ENCODE measurements at places on chromosomes 1 and 21.

DNA sequence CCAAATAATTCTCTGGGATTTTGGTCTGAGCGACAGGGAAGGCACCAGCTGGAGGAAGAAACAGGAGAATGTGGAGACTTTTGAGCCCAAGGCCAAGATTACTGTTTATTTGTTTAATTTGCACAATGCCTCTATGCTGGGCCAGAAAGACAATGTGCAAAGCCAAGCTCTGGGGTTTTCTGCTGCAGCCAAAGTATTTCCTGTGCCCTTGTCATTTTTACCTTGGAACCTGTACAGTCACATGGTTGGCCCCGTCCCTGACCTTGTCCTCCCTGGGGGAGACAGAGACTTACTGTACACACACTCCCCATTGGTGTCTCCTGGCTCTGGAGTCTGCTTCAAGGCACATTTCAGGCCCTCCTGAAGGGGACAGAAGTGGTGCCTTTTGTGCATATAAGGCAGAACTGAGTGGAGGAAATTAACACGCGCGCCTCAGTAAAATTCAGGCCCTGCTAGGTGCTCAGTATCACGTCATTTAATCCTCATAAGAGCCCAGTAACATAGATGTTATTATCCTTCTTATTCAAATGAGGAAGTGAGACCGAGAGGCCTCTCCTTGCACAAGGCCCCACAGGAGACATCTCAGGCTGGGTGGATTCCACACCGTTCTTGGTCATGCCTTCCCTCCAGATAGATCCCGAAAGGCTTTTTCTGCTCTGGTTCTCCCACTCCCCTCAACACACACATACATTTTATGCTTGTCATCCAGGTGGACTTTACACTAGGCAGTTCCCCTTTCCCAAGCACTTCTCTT is 21.1 kb downstream of the C1orf115 start:
- DNase-seq, result no peak

DNA sequence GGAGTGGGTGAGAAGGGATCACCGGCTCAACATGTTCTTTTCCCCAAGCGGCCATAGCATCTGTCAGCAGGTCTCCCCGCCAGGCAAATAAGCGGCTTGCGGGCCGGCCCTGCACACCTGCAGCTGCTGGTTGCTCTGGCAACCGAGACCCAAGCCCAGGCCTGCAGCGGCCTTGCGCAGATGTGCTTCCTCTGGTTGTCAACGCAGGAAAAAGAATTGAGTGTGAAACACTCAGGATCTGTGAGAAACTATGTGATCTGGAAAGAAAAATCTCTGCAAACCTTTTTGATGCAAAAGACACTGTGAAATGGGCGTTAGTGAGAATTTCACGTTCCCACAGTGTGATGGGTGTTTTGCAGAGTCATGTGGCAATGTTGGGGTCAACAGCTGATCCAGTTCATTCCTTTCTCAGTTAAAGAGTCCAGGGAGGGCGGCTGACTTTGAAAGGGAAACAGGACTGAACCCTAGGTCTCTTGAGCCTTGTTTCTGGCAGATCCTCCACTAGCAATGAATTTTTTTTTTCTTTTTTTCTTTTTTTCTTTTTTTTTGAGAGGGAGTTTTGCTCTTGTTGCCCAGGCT is 28.4 kb downstream of the TOMM20 start:
- no peak for DNase-seq

- no peak for DNase-seq
These were observed 129.9 kb downstream of the SLC30A10 start for GRCh38 chr1:219798283-219799030.

GRCh38 chr1:190259424-190259823 is 218.2 kb downstream of the BRINP3 start:
- DNase-seq, result no peak

DNA sequence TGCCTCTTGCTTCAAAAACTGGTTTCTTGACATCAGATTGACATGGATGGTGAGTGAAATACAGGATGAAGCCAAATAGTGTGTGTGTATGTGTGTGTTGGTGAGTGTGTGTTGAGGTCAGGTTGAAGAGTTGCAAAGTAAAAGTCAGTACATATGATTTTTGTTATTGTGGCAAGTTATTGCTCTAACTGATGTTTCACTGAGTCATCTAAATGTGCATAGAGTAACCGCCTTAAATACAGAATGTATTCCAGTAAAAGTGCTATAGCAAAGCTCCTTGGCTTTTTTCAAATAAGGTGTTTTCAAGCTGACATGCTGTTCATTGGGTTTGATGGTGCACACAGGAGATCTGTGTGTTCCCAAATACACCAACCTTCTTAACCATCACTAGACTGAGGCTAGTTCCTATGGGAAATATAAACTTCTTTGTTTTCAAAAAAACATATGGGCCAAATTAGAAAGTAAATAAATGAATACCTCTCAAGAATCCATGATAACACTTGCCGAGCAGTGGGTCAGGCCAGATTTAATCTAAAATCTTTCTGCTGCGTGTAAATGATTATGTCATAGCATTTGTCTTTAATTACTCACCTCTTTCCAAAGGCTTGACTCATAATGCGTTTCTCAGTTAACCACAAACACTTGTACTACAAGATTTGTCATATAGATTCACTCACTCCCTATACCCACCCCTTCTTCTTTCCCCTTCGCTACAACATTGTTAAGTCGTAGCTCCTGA is 151.1 kb downstream of the LYPLAL1 start:
- no peak for DNase-seq

- no peak for DNase-seq
These were observed 91.0 kb upstream of the MAP1LC3C start for GRCh38 chr1:242089911-242090310.

- no peak for DNase-seq
These were observed 214.5 kb upstream of the ZRANB2 start for GRCh38 chr1:71295350-71295749.

GRCh38 chr1:11784993-11785769 is 20.6 kb downstream of the MTHFR start:
- no peak for DNase-seq

GRCh38 chr1:20212685-20213331 is 26.5 kb upstream of the PLA2G2C start:
- no peak for DNase-seq

GRCh38 chr1:2100780-2101108 is 50.5 kb downstream of the PRKCZ start:
- no peak for DNase-seq

DNA sequence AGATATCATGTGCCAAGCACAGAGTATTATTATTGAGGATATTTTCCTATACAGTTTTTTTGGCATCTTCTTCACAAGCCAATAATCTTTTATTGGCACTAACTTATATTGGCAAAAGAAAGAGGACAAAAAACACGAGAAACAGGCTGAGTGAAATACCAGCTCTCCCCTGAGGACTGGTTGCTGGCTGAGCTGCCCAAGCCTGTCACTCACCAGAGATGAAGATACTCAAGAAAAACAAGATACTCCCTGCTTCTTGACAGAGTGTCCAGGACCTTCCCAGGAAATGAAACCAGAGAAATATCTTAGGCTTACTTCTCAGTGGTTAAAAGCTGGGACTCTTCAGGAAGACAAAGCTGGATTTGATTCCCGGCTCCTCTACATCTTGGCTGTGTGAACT is 35.9 kb upstream of the ATP1B1 start:
- DNase-seq, result no peak

GRCh38 chr1:21909286-21909759 is 27.8 kb downstream of the HSPG2 start:
- DNase-seq, result no peak

DNA sequence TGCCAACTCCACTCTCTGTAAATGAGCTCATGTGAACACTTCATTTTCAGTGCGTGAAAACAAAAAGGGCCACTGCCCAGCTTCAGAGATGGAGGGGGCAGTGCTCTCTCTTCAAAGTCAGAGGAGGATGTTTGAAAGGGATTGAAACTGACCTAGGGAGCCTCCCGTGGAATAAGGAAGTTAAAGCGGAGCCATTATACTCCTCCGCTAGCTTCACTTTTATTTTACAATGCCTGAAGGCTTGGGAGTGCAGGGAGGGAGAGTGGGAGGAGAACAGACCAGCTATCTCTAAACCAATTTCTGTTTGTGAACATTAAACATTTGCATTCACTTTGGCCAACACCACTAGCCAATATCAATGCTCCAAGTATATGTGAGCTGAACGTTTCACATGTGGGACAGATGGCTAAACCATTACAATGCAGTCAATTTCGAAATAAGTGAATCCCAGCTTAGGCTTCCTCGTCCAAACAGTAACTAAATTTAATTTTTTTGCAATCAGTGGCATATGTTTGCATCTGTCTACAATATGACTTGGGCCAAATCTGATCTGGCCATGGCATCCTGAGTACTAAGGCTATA is 126.9 kb downstream of the ESRRG start:
- no peak for DNase-seq

GRCh38 chr1:221945669-221946068 is 203.8 kb upstream of the DUSP10 start:
- no peak for DNase-seq

DNA sequence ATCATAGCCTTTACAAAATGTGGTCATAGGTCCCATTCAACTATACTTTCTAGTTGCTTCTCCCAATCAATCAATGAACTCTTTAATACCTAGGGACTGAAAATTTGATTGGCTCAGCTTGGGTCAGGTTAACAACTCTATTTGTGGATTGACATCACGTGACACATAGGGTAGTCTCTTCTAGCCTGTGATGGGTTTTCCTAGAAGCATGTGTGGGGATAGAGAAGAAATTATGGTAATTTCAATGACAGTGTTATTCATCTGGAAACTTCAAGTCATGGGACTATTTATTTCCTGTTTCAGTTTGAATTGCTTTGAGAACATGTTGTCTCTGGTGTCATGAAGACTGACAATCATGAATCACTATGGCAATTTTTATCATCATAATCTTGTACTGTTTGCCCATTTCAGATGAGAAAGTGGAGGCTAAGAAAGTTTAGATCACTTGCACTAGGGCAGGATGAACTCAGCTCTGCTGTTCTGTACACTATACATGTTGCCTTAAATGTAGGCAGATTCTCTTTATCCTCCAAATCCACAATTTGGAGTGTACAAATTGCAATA is 529.9 kb upstream of the BEND5 start:
- no peak for DNase-seq

- no peak for DNase-seq
These were observed 433.3 kb downstream of the DISC1 start for GRCh38 chr1:232059726-232060374.

DNA sequence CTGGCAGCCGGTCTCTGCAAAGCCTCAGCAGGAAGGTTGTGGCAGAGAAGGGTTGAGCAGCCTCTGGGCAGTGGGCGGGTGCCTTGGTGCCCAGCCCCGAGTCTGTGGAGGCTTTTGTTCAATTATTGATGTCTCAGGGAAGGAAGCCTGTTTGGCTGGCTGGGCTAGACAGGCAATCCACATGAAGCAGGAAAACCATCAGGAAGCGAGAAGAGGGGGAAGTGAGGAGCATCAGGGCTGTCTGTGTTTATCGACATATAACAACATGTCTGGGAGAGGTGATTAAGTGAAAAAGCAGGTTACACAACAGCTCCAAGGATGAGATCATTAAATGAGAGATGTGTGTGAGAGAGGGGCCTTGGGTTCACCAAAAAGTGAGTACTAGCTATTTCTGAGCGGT is 105.4 kb downstream of the UBE2U start:
- DNase-seq, result no peak

- no peak for DNase-seq
These were observed 35.6 kb downstream of the MSTO1 start for GRCh38 chr1:155645648-155646047.

Data from cortex of kidney (tissue), 1 donor.